ENCODE measurements at places on chromosomes 3 and 15.

GRCh38 chr15:23484870-23485269, 37.8 kb upstream of the GOLGA6L2 start:
- DNase-seq, result no peak

DNA sequence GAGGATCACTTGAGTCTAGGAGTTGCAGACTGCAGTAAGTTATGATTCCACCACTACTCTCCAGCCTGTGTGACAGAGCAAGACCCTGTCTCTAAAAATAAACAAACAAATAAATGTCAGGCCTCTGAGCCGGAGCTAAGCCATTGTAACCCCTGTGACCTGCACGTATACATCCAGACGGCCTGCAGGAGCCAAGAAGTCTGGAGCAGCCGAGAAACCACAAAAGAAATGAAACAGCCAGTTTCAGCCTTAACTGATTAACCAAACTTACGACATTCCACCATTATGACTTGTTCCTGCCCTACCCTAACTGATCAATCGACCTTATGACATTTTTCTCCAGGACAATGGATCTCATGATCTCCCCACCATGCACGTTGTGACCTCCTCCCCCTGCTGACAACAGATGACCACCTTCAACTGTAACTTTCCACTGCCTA, 32.5 kb upstream of the ZKSCAN7 start:
- DNase-seq, result no peak

DNA sequence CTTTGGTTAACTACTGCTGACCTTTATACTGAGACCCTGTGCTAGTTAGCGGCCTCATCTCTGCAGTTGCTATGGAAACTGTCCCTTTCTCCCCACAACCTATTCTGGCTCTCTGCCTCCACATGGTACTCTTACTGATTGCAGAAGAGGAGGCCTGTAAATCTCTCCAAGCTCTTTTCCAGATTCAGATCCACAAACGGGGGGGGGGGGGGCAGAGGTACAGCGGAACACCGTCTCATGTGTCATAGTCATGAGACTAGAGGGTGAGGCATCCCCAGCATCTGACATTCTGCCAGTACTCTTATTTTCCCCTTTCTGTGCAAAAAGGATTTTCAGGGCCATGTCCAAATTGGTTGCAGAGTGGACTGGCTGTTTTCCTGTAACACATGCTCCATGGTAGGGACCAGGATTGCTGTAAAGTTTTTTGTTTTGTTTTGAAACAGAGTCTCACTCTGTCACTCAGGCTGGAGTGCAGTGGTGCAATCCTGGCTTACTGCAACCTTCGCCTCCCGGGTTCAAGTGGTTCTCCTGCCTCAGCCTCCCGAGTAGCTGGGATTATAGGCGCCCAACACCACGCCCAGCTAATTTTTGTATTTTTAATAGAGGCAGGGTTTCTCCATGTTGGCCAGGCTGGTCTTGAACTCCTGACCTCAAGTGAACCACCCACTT, 8.3 kb upstream of the MAP1A start:
- no peak for DNase-seq

- DNase-seq, result no peak
These were observed 89.4 kb downstream of the PLXNA1 start for GRCh38 chr3:127072221-127072771.

GRCh38 chr3:10700821-10701220, 115.2 kb upstream of the SLC6A11 start:
- no peak for DNase-seq

- DNase-seq, result no peak
These were observed 21.6 kb downstream of the PDIA5 start for GRCh38 chr3:123088387-123088786.

GRCh38 chr3:129672412-129672811, 65.9 kb upstream of the PLXND1 start:
- DNase-seq, result no peak

DNA sequence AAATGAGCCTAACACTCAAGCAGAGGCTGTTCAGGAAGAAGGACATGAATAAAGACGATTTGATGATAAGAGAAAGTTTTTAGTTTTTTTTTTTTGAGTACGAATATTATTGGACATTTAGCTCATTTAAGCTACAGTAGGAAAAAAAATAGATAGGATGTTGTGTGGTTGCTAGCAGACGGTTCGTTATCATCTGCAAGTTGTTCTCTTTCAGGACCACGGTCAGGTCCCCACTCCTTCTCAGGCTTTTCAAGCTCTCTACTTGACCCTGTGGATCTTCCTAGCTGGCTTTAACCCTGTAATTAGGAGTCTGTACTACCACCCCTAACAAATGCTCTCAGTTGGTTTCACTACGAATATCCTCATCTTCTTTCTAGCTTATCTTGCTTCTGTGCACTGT, 1.1 kb downstream of the KCNH8 start:
- no peak for DNase-seq

- no peak for DNase-seq
These were observed 706 bp downstream of the CAV3 start for GRCh38 chr3:8734137-8734878.

- DNase-seq, result no peak
These were observed 137.9 kb downstream of the KCNAB1 start for GRCh38 chr3:156258301-156258700.

- DNase-seq, result no peak
These were observed 270.6 kb upstream of the RGMA start for GRCh38 chr15:93359425-93360131.

DNA sequence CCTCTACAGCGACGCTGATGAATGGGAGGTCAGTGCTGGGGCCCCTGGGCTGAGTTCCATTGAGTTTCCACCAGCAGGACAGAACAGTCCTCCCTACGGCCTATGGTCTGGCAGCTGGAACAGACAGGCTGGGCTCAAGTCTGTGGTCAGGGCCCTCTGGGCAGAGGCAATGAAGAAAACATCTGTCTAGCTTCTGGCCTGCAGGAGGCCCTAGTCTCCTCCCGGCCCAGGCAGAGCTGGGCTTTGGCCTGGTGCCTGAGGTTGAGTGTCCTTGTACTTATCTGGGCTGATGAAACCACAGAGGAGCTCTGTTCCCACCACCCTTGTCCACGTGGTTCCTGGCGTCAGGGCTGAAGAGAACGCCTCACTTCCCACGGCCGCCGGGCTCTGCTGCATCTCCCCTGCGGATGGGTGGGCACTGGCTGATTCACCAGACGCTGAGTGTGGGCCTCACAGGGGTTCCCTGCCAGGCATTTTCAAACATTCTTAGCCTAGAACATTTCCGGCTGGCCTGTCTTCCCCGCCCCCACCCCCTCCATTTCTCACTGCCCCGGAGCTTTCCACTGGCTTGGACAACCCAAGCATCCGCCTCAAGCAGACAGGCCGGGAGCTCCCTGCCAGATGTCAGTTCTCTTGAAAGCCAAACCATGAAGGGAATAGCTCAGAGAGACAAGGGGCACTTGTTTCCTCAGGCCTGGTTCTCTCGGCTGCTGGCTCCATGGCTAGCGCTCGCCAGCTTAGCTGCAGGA, 20.3 kb downstream of the PPCDC start:
- DNase-seq, result no peak

DNA sequence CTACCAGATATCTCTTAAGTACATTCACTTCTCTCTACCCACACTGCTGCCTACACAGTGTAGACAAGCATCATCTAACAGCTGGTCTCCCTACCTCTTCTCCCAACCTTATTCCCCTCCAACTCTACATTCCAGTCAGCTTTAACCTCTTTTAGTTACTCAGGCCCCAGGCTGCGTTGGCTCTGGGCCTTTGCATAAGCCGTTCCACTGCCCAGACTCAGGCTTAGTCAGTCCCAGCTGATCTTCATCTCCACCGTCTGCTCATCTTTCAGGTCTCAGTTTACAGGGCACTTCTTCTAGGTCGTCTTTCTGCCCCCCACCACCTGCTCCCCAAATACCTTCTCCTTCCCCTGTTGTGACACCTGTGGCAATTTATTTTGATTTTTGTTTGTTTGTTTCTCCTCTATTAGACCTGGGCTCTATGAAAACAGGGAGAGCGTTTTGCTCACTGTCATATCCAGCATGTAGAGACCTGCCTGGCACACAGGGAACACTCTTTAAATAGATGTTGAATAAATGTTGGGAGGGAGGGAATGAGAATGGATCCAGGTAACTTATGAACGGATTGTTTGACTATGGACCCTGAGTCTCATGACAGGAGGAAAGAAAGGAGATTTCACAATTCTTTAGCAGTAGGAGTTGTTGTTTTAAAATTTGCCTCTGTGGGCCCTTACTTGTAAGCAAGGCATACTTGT, 11.1 kb downstream of the SLC27A2 start:
- DNase-seq, result no peak

- DNase-seq, result no peak
These were observed 2.6 kb downstream of the DPH3 start for GRCh38 chr3:16262174-16262573.

- DNase-seq, result no peak
These were observed 93.8 kb upstream of the UNC13C start for GRCh38 chr15:53884441-53884840.

- DNase-seq, result peak; percentile 86
These were observed 31.9 kb downstream of the TNK2 start for GRCh38 chr3:195876297-195877064.

DNA sequence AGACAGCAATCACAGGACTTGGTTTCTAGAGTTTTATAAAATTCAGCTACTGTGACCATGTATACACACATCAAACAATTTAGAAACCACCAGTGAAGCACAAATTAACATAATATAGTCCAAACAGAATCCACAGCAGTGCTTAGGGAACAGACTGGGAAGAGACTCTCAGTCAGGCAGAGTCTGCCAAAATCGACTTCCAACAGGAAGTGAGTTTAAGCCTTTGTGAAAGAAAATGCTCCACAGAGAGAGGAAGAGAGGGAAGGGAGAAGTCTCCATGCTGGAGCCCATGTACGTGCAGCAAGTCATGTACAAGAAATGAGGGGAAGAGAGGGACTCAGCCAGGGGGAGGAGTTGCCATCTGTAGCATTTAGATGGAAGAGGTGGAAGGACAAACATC, 172.6 kb downstream of the IL5RA start:
- no peak for DNase-seq

DNA sequence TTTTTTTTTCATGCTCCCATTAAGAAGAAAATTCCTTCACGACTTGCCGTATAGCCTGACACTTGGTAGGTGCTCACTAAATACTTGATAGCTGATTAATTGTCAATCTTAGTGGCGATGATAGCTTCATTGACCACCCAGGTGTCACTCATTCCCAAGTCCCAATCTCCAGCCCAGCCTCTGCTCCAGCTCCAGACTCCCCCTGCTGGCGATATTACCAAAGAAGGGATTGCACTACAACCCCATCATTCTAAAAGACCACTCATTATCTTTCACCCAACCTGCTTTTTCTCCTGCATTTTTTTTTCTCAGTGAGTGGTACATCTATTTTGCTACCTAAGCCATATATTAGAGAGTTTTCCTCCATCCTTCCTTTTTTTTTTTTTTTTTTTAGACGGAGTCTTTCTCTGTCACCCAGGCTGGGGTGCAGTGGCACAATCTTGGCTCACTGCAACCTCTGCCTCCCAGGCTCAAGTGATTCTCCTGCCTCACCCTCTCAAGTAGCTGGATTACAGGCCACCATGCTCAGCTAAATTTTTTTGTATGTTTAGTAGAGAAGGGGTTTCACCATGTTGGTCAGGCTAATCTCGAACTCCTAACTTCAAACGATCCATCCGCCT, 19.5 kb upstream of the COMMD2 start:
- peak; percentile 28 for DNase-seq

GRCh38 chr3:151200586-151200985, 2.4 kb downstream of the GPR171 start:
- no peak for DNase-seq

DNA sequence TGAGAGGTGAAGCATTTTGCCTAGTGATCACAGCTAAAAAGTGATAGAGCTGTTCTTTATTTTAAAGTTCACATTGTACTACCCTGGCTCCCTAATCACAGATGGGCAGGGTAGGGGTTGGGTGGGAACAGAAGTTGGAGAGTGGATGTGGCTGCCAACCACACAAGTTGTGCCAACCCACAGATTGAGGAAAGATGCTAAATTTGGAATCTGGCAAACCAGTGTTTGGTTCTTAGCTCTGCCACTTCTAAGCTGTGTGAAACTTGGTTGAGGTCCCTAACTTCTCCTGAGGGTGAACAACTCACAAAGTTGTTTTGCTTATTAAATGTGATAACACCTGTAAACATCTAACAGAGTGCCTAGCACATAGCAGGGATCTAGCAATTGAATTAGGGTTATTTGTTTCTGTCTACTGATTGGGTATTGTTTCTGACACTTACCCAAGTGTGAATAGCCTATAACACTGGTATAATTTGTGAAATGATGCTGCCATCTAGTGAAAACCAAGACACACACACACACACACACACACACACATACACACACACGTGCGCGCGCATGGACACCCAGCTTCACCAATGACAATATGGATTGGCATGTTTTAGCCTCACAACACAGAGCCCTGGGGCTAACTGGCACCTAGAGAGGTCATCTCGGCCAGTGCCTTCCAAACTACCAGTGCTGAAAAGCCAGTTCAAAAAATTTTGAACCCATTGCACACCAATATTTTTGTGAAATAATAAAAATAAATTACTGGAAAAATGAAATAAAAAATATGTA, 25.3 kb downstream of the ADGRG7 start:
- DNase-seq, result no peak

DNA sequence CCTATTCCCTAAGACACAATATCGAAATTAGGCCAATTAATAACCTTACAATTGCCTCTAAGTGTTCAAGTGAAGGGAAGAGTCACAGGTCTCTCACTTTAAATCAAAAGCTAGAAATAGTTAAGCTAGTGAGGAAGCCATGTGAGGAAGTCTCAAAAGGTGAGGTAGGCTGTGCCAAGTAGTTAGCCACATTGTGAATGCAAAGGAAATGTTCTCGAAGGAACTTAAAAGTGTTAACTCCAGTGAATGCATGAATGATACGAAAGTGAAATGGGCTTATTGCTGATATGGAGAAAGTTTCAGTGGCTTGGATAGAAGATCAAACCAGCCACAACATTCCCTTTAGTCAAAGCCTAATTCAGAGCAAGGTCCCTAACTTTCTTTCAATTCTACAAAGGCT, 59.1 kb downstream of the KLF13 start:
- DNase-seq, result no peak

DNA sequence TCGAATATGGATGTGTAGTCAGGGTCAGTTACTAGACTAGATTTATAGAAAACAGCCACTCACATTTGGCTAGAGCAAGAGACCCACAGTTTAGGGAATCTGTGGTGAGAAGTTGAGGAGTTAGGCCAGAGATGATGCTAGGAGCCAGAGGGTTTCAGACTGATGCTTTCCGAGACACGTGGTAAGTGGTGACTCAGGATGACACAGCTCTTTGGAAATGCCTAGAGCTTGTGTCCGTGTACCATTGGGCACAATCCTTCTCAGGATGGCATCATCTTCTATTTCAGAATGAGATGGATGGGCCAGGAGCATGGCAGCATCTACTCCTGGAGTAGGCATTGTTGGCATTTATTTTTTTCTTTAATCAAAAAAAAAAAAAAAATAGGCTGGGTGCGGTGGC, 28.5 kb downstream of the PTPRG start:
- peak; percentile 21 for DNase-seq

- DNase-seq, result peak; percentile 49
These were observed 145.5 kb upstream of the TPM1 start for GRCh38 chr15:62896969-62897486.

GRCh38 chr3:58013973-58014649, 5.9 kb downstream of the FLNB start:
- no peak for DNase-seq

- DNase-seq, result no peak
These were observed 237.7 kb upstream of the LYSMD4 start for GRCh38 chr15:99970891-99971430.
